ENCODE measurements at places on chromosomes 1 and 21.
A peak's percentile ranks its signal among the peaks of the same experiment; 100 is the strongest.

DNA sequence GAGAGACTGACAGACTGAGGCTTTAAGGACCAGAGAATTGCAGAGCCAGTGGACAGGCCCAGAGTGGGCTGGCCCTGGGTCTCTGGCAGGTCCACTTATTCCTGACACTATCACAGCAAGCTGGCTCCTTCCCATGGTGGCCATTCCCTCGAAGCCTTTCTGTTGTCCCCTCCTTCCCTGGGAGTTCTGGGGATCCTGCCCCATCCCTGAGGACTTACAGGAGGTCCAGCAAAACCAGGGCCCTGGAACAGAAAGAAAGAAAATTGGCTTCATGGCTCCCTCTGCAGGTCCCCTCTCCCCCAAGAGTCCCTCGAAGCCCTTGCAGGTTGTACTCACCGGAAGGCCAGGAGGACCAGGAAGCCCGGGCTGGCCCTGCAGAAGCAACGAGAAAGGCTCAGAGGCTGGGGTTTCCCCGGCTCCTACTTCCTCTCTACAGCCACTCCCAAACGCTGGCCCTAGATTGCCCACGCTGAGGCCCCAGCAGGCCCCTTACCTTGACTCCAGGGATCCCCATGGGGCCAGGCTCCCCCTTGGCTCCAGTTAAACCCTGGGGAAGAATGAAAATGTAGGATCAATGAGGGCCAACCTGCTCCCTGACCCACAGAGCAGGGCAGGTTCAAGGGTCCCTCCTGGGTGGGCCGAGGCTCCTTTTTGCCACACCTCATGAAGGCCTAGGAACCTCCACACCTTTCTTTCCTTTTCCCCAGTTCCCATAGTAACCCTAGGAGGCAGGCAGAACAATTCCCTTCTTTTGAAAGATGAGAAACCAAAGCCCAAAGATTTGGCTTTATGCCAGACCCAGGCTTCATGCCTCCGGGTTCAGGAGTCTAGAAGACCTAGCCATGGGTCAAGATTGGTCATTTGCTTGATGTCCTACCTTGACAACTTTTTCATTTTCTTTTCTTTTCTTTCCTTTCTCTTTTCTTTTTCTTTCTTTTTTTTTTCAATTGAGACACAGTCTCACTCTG is 4.6 kb downstream of the COL9A2 start:
- no peak for DNase-seq

DNA sequence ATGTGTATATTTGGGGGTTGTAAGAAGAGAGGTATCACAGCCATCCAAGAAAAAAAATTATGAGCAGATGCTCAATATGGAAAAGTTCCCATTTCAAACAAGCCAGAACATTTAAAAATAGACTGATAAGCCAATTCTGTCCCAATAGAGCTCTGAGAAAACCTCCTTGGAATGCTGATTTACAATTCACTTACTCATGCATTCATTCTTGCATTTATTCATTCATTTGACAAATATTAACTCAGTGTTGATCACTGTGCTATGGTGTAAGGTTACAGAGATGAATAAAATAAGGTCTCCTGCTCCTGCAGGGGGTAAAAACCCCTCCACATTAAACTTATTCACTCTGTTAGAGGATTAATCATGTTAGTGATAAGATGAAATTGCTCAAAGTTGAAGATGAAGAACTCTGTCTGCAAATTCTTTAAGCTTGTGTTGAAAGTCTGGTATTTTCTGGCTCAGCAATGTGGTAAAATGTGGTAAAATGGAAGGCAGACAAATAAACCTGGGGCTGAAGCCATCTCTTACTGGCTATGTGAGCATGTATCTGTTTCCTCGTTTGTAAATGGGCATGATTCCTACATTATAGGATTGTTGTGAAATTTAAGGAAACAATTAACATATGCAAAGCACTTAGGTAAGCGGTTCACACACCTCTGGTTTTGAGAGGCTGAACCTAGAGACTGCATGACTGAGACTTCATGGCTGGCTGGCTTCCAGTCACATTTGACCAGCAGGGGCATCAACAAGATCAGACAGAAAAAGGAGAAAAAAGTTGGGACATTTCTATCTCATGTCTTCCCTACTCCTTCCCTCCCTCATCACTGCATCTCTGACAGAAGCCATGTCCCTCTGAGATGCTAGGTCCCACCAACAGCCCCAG is 45.0 kb upstream of the DAB1 start:
- DNase-seq, result no peak

GRCh38 chr1:31222176-31222575 is 17.5 kb downstream of the NKAIN1 start:
- DNase-seq, result no peak

DNA sequence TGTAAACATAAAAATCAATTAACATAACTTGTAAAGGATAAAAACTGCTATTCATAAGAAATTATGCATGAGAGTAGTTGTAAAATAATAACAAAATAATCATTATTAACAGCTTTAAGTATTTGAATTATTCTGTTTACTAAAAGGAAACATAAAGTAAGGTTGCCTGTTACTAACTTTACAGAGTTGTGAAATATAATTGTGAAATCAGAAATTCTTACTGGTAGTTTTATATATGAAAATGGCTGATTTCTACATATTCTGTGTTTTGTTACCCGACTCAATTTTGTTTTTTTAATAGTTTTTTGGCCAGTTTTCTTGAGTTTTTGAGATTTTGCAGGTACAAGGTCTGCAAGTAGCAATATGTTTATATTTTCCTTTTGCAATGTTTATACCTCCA is 27.8 kb downstream of the FNBP1L start:
- no peak for DNase-seq

- no peak for DNase-seq
Measured at GRCh38 chr21:14383596-14384180, 742 bp upstream of the HSPA13 start.

DNA sequence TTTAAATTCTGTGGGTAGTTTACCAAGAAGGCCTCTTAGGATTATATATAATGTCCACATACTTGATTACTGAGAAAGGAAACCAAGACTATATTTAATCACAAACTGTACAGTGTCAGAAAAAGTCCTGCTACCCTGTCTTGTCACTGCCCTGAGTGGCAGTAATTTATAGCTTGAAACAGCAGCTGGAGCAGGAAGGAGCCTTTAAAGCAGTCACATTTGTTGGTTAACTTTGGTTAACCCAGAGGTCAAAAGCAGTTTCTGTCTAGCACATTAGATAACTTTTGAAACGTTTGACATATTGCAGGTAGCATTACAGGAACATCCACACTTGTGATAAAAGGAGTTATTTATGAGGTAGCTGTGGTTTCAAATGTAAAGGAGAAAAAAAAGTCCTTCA is 161.7 kb downstream of the ROR1 start:
- DNase-seq, result no peak

DNA sequence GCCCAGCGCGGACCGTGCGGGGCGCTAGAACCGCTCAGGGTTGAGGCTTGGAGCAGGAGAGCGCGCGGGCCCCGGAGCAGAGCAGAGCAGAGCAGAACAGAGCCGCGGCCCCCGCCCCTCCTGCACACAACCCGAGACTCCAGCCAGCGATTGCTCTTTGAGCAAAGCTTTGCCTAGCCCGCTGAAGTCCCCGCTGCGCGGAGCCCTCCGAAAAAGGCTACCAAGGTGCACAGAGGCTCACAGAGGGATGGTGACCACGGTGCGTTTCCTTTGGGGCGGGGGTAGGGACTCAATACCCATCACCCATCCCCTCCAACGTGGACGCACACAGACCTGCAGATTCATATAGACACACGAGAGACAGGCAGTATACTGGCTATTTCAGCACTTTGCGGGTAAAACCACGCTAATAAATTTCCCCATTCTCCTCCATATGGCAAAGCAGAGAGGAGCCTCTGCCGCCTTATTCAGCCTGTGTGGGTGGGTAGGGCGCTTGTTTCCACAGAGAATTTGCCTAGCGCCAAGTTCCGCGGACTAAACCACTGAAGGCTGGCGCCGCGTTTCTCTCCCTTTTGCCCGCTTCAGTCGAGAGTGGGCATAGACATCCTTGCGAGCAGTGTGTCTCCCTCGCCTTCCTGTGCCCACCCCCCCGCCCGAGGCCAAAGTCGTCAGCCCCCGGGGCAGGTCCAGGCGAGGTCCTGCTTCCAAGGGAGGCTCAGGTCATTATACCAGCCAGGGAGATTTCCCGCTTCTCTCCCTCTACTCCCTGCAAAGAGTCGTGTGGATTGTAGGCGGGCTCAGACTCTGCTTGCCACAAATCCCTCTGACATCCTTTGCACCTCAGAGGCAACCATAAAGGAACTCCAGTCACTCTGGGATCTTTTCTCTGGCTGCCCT is 8.5 kb downstream of the HLX start:
- no peak for DNase-seq

DNA sequence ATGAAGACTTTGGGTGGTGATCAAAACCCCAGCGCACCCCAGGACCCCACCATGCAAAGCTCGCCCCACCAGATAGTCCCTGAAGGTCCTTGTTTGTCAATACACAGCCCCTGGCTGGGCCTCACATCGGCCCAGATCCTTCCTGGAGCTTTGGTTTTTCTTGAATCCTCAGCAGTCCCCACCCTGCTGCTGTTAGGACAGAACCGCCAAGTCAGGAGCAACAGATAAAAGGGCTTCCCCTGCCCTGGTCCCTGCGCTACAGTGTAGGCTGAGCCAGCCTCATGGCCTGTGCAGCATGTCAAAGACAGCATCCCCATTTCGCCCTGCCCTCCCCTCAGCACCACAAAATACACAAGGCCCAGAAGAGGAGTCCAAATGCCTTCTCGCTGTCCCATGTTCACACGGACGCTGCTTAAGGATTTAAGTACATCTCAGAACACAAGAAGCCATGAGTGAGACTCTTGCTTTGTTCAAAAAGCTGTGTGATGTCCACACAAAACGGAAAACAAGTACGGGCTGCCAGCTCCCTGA is 65.7 kb downstream of the PSMG1 start:
- DNase-seq, result no peak

- DNase-seq, result no peak
Measured at GRCh38 chr1:155085504-155086127, 7.0 kb downstream of the EFNA3 start.

- DNase-seq, result no peak
Measured at GRCh38 chr1:24903011-24903461, 27.0 kb downstream of the RUNX3 start.

GRCh38 chr21:41877901-41878830 is 978 bp downstream of the PRDM15 start:
- DNase-seq, result peak; percentile 13

DNA sequence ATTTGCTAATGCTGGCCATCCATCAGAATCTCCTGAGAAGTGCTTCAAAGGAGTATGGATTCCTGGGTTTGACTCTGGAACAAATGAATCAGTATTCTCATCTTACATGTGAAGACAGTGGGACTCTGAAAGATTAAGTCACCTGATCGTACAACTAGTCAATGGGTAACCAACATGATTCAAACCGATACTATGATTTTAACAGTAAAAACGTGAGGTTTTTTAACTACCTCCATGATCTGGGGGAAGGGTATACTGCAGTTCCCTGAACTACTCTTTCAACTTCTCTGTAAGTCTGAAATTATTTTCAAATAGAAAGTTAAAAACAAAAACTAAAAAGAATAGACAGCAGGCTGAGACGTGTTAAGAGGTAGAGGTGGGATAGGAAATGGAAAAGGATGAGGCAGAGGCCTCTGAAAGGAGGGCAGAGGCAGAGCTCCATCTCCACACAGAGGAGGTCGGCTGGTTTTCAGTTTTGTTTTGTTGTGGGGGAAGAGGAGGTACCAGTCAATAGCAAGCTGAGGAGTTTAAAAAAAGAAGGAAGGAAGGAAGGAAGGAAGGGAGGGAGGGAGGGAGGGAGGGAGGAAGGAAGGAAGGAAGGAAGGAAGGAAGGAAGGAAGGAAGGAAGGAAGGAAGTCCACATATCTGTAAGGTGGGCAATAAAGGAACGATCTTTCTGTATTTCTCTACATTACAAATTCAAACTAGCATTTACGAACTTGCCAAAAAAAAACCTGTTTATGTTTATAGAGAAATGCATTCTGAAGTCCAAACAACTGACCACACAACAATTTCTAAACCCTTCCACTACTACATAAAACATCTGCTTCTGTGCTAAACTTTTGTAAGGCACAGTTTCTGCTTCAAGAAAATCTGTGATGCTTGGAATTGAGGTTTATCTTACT is 213.1 kb downstream of the RERE start:
- DNase-seq, result no peak

DNA sequence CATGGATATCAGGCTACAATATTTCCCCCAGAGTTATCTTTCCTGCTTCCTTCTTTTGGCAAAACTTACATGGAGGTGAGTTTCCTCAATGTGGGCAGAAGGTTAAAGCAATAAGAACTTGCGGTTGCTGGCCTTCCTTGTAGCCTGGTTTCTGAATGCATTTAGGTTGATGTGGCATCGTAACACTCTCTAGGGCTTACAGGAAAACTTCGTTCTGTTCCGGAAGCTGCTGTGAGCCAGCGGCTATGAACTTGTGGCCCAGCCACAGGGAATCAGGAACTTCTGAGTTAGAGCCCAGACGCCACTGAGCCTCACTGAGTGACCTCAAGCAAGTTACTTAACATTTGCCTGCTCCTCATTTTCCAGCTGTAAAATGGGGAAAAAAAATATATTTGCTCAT is 623.4 kb upstream of the ADAMTS5 start:
- DNase-seq, result no peak

GRCh38 chr1:97174039-97174704 is 452.6 kb downstream of the PTBP2 start:
- no peak for DNase-seq

GRCh38 chr1:70754701-70755100 is 292.9 kb downstream of the PTGER3 start:
- no peak for DNase-seq

DNA sequence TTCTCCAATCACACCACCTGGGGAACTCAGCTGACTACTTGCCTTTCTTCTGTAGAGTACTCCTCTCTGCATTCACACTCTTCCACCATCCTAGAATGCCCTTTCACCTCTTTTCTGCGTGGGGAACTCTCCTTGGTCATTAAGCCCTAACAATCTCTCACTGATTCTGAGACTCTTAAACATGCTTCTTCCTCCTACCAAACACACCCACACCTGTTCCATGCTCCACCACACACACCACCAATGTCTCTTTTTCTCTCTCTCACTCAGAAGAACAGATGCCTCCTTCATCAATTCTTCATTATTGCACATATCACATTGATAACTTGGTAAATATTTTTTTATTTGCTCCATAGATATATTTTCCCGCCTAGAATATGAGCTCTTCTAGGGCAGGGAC is 53.6 kb downstream of the WARS2 start:
- no peak for DNase-seq

- peak; percentile 73 for DNase-seq
Measured at GRCh38 chr1:194071205-194071604, 884.8 kb upstream of the B3GALT2 start.

DNA sequence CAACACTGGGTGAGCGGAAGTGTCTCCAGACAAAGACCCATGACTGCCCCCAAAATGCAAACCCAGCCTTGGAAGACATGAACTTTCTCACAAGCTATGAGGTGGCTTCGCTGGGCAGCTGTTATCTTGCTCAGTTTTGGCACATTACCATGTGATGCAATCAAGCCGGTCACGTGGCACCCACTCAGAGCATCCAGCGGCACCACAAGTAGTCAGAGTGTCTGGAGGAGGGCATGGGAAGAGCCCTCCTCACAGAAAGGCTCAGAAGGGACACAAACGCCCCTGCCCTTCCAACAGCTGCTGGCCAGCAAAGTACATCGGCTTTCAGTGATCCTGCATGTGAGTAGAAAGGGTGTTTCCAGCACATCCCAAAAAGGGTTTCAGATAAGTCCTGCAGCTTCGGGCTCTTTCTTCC is 145.5 kb upstream of the IRF2BP2 start:
- DNase-seq, result no peak

- peak; percentile 96 for DNase-seq
Measured at GRCh38 chr1:202270871-202271326, 70.8 kb downstream of the UBE2T start.

- DNase-seq, result peak; percentile 56
Measured at GRCh38 chr1:36175137-36176095, 19.5 kb downstream of the MAP7D1 start.

GRCh38 chr1:222817529-222817928 is 2.7 kb downstream of the DISP1 start:
- no peak for DNase-seq

Data from NCI-H2081 (cell line).